ENCODE measurements at places on chromosomes 1 and 21.

GRCh38 chr1:27609618-27610240, 5.8 kb upstream of the AHDC1 start:
- no peak for DNase-seq

DNA sequence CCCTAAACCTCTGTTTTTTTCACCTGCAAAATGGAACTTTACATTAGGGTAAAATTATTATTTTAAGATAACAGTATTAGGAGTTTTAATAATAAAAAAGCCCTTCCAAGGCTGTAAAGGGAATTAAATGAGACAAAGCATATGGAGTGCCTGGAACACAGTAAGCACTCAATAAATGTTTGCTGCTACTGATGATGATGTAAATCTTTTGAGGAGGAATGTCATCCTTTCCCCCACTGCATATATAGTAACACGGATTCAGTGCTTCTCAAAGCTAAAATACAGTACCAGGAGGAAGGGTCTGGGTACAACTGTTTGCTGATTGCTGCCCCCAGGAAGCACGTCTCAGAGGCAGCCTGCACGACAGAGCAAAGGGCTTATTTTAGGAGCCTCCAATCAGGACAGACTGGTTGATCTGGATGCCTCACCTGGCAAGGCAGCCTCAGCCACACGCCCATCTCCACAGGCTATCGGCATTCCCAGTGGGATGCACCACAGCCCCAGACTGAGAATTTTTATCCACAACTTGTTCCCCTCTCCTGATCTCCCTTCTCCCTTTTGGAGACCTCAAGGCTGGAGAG, 64.4 kb downstream of the GADD45A start:
- DNase-seq = peak; percentile 28

- no peak for DNase-seq
These were observed 187.8 kb upstream of the HP1BP3 start for GRCh38 chr1:20974951-20975350.

GRCh38 chr1:212430416-212430815, 2.3 kb upstream of the NENF start:
- no peak for DNase-seq

- no peak for DNase-seq
These were observed 194.8 kb upstream of the HMCN1 start for GRCh38 chr1:185539277-185539943.

- DNase-seq = no peak
These were observed 1.7 kb downstream of the KRTAP10-8 start for GRCh38 chr21:44613386-44614155.

DNA sequence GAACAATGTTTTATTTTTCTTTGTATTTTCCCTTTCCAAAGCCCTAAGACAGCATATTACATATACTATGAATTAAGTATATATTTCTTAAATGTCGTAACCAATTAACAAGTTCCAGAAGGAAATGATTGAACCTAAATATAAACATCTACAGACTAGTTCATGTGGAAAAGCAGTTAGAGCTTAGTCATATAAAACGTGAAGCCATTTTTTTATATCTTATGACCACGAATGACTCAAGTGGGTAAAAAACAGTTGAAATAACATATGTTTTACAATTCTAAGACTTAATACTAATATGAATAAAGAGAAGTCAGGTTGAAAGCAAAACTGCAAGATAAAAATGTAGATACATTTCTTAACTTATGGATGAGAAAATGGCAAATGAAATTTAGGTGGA, 307.3 kb downstream of the BRINP3 start:
- DNase-seq = no peak

GRCh38 chr1:111903871-111904449, 85.5 kb downstream of the KCND3 start:
- peak; percentile 42 for DNase-seq

DNA sequence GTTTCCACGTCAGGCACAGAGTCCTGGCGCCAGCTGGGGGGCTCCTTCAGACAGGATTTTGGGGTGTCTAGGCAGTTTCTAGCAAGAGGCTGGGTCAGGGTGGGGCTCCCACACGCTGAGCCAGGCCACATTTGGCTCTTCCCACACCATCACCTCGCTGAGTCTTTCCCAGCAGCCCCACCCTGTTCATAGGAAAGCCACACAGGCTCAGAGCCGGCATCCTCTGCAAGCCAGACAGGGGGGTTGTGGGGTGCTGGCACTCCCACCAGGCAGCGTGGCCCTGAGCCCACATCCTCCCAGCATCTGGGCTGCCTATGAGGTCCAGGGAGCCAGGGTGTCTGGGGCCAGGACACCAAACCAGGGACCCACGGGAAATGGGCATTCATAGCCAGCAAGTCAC, 2.8 kb upstream of the GPR153 start:
- no peak for DNase-seq

DNA sequence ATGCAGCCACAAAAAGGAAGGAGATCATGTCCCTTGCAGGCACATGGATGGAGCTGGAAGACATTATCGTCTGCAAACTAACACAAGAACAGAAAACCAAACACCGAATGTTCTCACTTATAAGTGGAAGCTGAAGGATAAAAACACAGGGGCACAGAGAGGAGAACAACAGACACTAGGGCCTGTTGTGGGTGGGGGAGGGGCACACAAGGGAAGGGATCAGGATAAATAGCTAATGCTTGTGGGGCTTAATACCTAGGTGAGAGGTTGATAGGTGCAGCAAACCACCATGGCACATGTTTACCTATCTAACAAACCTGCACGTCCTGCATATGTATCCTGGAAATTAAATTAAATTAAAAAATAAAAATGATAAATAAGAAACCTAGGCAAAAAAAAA, 969.9 kb downstream of the TTLL7 start:
- DNase-seq = peak; percentile 30

- no peak for DNase-seq
These were observed 25.1 kb downstream of the USP24 start for GRCh38 chr1:55190109-55190508.

DNA sequence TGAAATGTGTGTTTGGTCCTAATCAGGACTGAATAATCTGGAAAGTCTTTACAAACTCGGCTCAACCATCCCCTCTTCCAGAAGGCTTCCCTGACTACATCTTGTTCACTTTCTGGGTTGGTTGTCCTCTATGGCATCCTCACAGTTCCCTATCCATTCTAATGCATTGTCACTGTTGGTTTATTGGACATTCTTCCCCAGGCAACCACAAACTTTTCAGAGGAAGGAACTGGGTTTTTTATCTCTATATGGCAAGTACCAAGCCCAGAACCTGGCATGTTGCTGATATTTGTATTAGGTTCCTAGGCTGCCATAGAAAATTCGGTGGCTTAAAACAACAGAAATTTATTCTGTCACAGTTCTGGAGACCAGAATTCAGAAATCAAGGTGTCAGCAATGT, 363.5 kb upstream of the ST6GALNAC5 start:
- no peak for DNase-seq

DNA sequence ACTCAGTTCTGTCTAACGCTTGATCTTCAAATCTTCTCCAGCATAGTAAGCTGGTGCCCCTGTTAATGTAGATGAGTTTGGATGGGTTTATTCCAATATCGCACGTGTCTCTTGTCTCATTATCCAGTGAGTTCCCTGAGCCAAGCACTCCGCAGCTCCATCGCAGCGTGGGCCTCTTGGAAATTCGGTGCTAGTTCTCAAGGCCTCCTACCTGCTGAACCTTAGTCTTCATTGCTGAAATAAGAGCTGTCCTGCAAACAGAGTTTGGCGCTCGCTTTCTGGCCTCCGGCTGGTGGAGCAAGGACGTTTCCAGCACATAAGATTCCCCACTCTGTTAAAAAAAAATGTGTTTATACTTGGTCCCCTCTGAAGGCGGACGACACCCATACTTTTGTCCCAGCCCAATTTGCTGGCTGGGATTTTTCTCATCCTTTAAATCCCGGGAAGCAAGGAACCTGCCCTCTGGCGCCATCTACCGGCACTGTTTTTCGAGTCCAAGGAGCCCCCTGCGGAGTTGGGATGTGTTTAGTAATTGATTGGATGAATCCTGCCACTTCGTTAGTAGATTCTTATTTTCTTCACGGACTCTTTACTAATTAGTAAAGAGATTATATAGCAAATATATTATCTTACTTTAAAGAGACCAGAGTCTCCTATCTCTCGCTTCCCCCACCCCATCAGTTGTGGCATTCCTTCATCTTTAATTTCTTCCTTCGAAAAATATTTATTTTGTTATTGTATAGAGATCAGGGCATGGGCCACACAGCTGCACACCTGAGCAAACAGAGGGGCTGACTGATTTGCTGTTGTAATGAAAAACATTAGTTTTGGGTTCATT, 14.7 kb downstream of the JUN start:
- peak; percentile 88 for DNase-seq

DNA sequence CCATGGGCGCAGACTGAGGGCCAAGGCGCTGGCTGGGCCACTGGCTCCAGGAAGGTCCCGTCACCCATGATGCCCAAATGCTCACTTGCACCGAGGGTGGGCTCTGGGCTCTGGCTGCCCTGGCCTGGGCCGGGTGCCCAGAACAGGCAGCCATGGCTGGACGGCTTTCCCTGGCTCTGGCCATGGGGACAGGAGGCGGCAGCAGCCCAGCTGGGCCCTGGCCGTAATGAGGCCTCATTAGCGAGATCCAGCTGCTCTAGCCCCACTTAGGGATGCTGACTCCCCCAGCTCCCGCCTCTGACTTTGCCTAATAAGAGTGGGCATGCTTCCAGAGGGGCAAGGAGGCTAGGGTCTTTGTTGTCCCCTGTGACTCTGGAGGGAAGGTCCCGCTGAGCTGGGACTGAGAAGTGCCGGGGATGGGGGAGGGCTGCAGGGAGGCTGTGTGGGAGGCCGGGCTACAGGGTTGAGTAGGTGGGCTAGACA, 11.8 kb downstream of the SLC6A9 start:
- peak; percentile 45 for DNase-seq

- DNase-seq = no peak
These were observed 69.0 kb downstream of the GADD45A start for GRCh38 chr1:67753776-67754525.

GRCh38 chr21:33554982-33555344, 12.1 kb downstream of the SON start:
- no peak for DNase-seq

- DNase-seq = no peak
These were observed 14.7 kb upstream of the RGS2 start for GRCh38 chr1:192793983-192794767.

DNA sequence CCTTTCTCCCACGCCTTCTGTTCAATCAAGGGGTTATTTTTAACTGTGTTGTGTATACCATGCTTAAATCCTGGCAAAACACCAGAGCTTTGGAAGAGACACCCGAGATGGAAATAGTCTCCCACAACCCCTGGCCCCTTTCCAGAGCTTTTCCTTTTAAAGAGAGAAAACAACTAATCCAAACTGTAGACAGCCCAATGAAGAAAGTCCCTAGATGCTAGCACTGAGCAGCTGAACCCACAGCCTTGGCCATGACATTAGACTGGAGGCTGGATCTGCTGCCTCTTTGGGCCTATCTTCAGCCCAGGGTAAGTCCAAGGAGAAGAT, 64.9 kb upstream of the ARTN start:
- no peak for DNase-seq

GRCh38 chr1:1302006-1302430, 5.7 kb downstream of the ACAP3 start:
- DNase-seq = no peak

GRCh38 chr1:157110003-157110402, 10.4 kb upstream of the ETV3L start:
- no peak for DNase-seq

DNA sequence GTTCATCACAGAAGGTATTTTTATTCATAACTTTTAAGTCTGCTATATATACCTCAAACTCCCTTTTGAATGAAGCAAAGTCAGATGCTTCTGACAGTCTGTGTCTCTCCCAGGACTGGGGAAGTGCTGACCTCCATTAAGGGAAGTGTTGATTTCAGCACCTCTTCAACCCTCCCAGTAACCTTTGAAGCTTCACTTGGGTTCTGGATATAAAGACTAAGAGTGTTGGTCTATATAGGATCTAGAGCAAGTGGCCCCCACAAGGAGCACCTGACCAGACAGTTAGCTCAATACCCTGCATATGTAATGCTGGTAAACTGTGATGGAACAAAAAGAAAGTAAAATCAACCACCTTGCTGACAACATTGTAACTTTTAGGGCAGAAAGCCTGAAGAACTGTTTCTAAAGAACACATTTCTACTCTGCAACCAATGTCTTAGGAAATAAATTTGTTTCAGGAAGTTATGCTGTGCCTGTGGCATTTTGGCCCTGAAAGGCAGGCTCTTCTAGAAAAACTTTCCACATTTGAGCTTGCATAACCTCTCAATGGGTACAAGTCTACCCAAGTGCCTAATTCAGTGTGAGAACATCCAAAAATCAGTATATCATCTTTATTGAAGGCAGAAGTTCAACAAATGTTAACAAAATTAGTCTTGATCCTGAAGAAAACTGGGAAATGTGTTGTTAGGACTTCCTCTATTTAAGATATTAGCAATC, 865 bp upstream of the PTPN22 start:
- DNase-seq = no peak

- DNase-seq = no peak
These were observed 692.7 kb downstream of the LTN1 start for GRCh38 chr21:28299946-28300345.

DNA sequence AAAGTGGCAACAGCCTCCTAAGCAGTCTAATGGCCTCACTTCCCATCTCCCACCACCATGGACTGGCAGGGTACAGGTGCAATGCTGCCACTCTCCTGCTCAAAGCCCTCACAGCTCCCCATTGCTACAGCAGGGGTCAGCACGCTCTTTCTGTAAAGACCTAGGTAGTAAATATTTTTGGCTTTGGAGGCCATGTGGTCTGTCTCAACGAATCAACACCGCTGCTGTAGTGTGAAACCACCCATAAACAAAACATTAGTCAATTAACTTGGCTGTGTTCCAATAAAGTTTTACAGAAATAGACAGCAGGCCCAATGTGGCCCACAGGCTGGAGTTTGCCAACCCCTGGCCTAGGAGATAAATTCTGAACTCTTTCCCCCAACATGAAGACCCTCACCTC, 44.6 kb upstream of the TMEM125 start:
- no peak for DNase-seq

DNA sequence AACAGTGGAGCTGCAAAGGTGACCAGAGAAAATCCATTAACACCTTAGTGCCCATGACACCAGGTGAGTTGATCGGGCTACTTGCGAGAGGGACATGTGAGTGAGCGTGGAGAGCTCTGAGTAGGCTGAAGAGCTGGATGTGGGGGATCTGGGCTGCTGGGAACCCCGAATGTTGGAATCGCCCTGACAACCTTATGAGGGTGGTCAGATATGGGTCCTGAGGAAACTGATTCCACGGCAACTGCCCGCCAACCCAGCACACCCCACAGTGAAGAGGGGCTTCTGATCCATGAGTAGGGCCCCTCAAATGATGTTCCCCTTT, 705 bp upstream of the QSOX1 start:
- DNase-seq = peak; percentile 7

- DNase-seq = peak; percentile 50
These were observed 104.0 kb upstream of the OLIG2 start for GRCh38 chr21:32921632-32922230.

- DNase-seq = no peak
These were observed 93.9 kb downstream of the ATP1A1 start for GRCh38 chr1:116466810-116467557.
